ENCODE measurements at places on chromosomes 6 and 20. TPM values are rescaled to one million over a fixed set of nuclear protein-coding genes. Genes with fewer than 3 reads are reported as not detected.

Gene WFDC10B
- not detected for total RNA-seq

Gene KDM1B
- 9.2 TPM for total RNA-seq

Gene MPIG6B
- not detected for total RNA-seq

Gene COL12A1
- total RNA-seq, result 4.5 TPM

Gene CTCFL
- not detected for total RNA-seq

Gene CCN5
- 27.9 TPM for total RNA-seq

Gene SERPINB1
- total RNA-seq, result 51.6 TPM

Gene OR2H2
- total RNA-seq, result not detected

Gene MTO1
- 8.4 TPM for total RNA-seq

Gene ADAM33
- total RNA-seq, result not detected

Gene F13A1
- total RNA-seq, result not detected

Measured in A549 treated with Hydrocortisone at 1 μM for 4 hours (cell line).